ENCODE measurements at places on chromosomes 6 and 20.

GRCh38 chr6:12899046-12899833, 182.7 kb downstream of the PHACTR1 start:
- no peak for DNase-seq

DNA sequence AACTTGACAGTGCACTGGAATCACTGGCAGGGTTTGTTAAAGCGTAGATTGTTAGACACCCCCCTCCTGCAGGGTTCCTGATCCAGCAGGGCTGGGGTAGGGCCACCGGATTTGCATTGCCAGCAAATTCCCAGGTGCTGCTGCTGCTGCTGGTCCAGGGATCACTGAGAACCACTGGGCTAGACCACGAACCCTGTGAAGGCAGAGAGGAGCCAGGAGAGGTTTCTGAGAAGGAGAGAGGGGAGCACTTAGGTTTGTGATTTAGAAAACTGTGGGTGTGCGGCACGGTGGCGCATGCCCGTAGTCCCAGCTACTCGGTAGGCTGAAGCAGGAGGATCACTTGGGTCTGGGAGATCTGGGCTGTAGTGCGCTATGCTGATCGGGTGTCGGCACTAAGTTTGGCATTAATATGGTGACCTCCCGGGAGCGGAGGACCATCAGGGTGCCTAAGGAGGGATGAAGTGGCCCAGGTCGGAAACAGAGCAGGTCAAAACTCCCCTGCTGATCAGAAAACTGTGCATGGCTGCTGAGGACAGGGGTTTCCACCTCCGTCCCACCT, 53.6 kb upstream of the FAM83D start:
- no peak for DNase-seq

DNA sequence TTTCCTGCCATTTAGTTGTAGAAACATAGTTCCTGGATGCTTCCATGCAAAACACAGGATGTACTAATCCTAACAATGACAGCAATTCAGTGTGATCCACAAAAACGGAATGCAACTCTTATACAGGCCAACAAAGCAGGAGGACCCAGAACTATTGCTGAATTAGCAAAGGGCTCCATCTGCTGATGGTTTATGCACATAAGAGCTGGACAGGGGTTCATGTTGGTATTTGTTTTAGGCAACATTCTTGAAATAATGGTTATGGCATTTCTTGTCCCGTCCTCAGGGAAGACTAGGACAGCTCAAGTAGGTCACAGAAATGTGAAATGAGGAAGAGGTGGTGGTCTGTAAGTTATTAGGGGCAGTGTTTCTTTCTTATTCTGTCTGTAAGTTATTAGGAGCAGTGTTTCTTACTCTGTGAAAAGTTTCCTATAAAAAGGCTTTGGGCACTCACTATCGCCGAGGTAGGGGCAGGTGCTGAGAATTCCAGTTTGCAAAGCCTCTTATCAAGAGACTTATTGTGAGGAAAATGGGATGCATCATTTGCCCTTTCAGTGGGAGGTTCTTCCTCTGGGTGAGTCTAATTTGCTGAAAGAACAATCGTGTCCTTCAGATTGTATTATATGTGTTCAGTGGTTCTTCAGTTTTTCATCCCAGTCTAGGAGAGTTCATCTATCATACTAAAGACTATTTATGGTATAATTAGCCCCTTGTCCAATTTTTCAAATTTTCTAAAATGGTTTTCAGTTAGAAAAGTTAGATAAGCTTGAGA, 171.1 kb downstream of the MCHR2 start:
- DNase-seq, result no peak

DNA sequence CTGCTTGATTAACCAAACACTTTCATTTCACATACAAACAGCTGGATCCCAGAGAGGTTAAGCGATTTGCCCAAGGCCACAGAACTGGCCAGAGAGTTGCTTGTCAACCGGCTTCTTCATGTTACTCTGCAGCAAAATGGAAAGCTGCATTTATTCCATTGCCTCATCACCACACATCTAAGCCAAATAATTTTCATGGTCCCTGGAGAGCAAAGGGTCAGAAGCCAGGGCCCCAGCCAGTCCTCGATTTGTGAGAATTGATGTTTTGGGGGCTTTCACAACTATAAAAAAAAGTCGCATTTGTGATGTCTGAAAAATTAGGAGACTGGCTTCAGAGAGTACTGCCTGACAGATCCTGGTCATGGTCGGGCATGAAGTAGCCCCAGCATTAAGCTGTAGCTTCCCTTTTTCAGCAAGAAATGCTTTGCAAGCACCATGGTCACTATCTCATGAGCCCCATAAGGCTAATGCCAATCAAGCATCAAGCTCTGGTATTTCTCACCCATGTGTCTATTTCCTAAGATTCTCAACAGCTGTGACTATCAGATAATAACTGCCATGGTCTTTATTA, 95.8 kb downstream of the BANF2 start:
- no peak for DNase-seq

DNA sequence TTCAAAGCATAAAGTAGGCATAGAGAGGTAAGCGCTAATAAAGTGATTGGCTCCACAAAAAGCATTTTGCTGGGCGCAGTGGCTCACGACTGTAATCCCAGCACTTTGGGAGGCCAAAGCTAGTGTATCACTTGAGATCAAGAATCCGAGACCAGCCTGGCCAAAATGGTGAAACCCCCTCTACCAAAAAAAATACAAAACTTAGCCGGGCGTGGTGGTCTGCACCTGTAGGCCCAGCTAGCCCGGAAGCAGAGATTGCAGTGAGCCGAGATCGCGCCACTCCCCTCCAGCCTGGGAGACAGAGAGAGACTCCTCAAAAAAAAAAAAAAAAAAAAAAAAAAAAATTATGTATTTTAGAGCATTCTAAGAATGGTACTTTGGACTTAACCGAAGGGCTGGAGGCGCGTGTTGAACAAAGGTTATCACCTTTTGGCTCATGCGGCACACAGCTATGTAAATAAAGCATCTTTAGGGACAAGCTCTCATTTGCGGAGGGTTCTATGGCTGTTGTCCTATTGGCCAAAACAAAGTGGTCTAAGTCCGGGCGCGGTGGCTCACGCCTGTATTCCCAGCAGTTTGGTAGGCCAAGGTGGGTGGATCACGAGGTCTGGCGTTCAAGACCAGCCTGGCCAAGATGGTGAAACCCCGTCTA, 17.4 kb downstream of the HFE start:
- no peak for DNase-seq

DNA sequence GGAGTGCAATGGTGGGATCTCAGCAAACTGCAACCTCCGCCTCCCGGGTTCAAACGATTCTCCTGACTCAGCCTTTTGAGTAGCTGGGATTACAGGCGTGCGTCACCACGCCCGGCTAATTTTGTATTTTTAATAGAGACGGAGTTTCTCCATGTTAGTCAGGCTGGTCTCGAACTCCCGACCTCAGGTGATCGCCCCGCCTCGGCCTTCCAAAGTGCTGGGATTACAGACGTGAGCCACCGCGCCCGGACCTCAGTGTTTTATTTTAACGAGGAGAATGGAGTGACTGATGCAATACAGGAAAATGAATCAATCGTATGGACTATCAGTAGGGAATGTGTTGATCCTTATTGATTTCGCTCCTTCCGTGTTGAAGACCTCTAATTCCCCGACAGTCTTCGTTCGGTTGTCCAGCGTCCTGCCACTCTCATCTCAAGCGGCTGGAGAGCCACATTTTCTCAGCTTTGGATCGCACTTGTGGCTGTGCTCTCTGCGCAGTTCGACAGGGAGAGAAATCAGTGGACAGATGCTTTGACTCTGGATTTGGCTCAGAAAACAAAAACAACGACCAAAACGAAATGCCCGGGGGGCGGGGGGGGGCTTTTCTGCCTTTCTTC, 166.2 kb downstream of the TRIM27 start:
- no peak for DNase-seq

DNA sequence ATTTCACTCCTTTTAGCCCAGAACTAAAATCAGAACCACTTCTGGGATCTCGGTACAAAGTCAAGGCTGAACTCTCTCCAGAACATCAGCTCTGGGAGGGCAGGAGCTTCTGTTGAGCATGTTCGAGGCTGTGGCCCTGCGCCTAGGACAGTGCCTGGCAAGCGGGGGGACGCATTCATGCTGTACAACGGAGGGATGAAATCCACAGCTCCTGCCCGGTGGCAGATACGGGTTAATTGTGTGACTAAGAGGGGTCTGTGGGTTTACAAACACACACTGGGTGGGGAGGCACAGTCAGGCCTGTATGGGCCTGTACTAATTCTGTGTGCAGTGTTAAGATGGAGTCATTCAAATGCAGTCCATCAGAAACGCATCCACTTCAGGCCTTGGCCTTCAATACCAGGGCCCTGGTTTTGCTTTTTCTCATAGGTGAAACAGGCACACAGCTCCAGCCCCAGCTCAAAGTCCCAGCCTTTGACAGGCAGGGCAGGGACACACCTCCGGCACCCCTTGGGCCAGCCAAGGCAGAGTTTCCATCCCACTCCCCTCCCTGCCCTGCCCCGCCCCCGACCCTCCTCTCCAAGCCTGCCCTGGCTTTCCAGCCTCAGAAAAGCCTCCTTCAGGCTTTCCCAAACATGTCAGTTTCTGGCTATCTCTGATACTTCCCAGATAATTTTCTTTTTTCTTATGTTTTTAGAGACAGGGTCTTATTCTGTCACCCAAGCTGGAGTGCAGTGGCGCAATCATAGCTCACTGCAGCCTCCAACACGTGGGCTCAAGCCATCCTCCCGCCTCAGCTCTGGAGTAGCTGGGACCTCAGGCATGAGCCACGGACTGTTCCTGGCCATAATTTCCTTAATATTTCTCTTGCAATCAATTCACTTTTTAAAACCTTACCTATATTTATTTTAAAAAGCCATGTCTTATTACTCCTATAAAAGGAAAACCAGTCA, 109.8 kb downstream of the SULF2 start:
- DNase-seq, result no peak

DNA sequence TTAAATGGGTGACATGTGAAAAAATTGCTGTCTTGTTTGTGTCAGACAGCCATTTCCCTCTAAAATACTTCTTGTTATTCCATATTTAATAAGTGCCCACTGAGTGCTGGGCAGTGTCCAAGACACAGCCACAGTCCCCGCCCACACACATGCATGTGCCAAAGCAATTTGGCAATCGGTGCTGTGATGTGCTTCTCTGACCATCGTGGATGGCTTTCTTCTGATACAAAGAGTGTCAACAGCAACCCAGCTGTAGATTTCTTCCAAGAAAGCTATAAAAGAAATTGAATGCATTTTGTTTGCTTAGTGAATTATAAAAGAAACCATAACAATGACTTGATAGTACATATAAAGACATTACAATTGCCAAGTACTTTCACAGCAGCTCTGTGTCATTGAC, 140.5 kb upstream of the ATXN1 start:
- DNase-seq, result no peak

DNA sequence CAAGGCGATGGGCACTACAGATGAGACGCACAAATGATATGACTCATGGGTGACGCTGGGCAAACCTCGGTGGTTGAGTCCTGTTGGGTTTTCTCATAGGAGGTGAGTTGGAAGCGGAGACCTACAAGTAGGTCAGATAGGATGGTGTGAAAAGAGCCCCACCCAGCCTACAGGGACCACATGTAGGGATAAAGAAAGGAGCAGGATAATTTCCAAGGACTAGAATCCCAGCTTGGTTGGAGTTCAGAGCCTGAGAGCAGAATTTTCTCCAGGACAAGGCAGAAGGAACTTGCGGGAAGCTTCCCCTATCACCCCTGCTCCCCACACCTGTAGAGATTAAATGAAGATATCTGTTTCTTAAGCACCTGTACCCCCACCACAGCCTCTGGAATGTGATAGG, 489.7 kb upstream of the CDH4 start:
- no peak for DNase-seq

DNA sequence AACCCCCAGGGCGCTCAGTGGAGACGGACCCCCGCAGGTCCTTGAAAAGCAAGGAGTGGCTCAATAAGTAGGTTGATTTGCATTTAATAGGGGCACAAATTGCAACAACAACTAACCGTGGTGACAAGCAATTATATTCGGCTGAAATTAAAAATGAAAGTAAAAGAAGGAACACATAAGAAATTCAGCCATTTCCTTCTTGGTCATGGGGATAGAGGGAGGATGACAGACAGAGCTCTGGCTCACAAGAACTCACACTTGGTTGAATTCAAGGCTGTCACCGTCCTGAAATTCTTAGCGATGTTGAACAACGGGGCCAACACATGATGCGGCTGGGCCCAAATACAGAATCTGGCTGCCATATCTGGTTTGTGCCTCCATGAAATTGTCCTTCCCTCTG, 129.0 kb downstream of the EDN3 start:
- no peak for DNase-seq

GRCh38 chr6:26411751-26412150, 9.7 kb downstream of the BTN3A1 start:
- no peak for DNase-seq

GRCh38 chr6:2547355-2547754, 203.4 kb downstream of the MYLK4 start:
- DNase-seq, result no peak

DNA sequence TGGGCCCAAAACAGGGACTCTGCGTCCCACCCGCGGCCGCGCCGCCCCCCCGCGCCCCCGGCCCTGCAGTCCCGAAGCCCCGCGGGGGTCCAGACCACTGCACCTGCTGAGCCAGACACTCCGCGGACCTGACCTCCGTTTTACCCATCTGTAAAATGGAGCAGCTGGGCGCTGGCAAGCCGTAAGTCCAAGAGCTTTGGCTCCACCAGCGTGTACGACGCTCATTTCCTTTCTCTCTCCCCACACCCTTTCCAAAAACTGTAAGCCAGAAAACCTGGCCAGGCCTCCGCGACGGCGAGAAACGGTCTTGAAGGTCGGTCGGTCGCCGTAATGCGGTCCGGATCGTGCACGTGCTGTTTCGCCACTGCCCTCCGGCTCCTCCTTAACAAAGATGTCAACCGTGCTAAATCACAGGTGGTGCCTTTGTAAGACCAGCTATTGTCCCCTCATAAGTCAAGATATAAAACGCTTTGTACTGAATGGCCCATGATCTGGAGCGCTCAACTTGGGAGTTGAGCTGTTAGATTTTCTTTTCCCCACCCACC, 7.8 kb upstream of the NR2E1 start:
- no peak for DNase-seq

GRCh38 chr6:36657942-36658544, 20.5 kb upstream of the CDKN1A start:
- DNase-seq, result no peak

DNA sequence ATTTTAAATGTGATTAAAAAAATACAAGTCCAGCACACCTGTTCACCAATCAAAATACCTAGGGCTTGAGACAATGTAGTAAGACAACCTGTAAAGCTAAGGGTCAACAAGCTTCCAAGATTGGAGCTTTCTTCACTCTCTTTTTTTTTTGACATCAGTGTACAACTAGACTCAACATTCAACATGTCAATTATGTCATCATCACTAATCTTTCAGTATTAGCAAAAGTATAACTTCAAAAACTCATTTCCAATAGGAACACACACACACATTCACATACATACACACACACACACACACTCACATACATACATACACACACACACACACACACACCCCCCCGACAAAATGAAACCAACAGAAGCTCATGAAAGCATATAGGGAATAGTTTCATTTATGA, 26.0 kb downstream of the PRKN start:
- DNase-seq, result no peak

- no peak for DNase-seq
Measured at GRCh38 chr6:124993327-124993726, 31.1 kb downstream of the RNF217 start.

DNA sequence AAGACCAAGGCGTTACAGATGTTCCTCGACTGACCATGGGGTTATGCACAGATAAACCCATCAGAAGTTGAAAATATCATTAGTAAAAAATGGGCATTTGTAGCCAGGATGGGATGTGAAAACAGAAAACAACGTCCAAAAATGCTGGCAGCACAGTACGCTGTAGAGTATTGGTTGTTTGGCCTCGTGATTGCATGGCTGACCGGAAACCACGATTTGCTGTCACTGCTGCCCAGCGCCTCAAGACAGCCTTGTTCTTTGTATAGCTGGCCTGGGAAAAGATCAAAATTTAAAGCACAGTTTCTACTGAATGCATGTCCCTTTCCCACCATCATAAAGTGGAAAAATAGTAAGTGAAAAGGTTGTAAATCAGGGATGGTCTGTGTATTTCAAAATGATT, 41.9 kb downstream of the MTHFD1L start:
- no peak for DNase-seq
